ENCODE measurements at places on chromosomes 1 and 21. TPM values are rescaled to one million over a fixed set of nuclear protein-coding genes. Genes with fewer than 3 reads are reported as not detected.

- DNase-seq: no peak
Measured at GRCh38 chr1:245991266-245991665, 515.8 kb downstream of the SMYD3 start.

DNA sequence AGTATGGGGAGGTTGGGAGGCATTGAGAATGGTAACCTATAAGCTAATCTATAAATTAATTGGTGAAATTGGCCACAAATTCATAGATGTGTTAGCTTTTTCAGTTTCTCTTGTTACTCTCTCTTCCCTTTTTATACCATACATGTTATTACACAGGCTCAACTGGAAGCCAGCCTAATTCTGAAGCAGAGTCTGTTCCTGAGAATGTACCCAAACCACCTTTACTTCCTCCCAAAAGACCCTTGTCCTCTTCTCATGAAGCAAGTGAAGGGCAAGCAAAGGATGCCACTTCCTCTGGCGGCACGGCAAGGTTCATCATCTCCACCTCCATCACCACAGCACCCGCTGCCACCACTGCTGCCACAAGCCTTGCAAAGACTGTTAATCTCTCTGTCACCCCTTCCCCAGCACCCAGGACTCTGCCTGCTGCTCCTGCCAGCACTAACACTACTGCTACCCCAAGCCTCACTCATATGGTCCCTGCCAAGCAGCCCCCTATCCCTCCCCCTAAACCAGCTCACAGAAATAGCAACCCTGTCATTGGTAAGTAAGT lies 39.5 kb upstream of the RCC1 start:
- DNase-seq: no peak

SLAMF7 gene
- total RNA-seq: 0.27 TPM

- DNase-seq: no peak
Measured at GRCh38 chr1:241240069-241240468, 116.9 kb downstream of the RGS7 start.

SLC25A34 gene
- total RNA-seq: 1.3 TPM
